Heart left ventricle (tissue), 16 donors: ENCODE measurements at places on chromosomes 5 and 9. TPM values are rescaled to one million over a fixed set of nuclear protein-coding genes. Genes with fewer than 3 reads are reported as not detected.

DNA sequence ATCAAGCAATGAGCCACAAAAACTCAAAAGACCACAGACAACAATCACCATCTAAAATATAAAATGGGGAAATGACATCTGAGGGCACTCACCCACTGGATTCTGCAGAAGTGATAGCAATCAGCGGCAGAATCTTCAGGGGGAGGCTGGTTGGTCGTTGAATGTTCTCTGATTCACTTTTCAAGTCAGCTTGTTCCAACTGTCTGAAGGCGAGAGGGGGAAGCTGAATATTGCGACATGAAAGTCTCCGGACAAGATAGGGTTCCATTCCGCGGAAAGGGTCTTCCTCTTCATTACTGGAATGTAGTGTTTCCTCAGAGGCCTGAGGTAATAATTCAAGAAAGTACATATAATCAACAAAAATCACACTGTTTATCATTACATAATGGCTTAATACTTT, 94.9 kb upstream of the PDE4D start:
- no peaks in the 10 kb centered on the region for H3K36me3 ChIP-seq
- H3K27ac ChIP-seq: no peak overlapping the region
- no peaks in the 10 kb centered on the region for H3K4me1 ChIP-seq
- no peak for DNase-seq
- no peaks in the 10 kb centered on the region for H3K27me3 ChIP-seq
- H3K4me3 ChIP-seq: no peak overlapping the region

DNA sequence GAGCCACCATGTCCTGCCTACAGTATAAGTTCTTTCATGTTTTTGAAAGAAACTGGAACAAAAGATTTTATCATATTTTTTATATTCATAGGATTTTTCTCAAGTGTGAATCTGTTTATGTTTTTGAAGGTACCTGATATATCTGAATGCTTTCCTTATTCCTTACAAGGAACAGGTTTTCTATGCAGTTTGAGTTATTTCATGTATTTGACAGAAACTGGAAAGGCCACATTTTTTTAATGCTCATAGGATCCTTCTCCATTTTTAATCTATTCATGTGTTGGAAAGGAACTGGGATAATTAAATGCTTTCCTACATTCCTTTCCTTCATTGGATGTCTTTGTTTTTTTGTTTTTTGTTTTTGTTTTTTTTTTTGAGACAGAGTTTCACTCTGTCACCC, 15.7 kb upstream of the FBXW2 start:
- H3K36me3 ChIP-seq: no peaks in the 10 kb centered on the region
- no peak for DNase-seq
- H3K4me3 ChIP-seq: no peak overlapping the region

DNA sequence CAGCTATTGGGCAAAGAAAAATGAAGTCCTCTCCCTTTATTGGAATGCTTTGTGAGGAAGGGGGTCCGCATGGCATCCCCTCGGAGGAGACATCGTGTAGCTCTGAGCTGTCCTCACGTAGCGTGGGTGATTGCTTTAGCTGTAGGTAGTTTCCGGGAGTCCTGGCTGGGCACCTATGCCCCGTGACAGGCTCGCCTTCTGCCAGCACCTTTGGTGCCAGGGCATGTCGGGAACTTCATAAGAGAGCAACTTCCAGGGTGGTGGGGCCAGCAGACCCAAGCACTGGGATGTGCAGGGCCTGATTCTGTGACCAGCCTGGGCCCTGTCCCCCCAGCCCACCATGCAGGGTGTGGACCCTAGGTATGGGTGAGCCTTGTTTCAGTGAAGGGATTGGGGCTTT, 64.0 kb downstream of the WNK2 start:
- no peak overlapping the region for H3K4me3 ChIP-seq
- no peaks in the 10 kb centered on the region for H3K27me3 ChIP-seq
- DNase-seq: no peak
- H3K36me3 ChIP-seq: peaks cover 4% of the 10 kb centered on the region
- peaks cover 11% of the 10 kb centered on the region for H3K4me1 ChIP-seq

Gene OLFML2A
- 69.9 TPM for total RNA-seq

GRCh38 chr5:169018925-169019324, 282.0 kb downstream of the SLIT3 start:
- no peaks in the 10 kb centered on the region for H3K27me3 ChIP-seq
- H3K27ac ChIP-seq: no peak overlapping the region
- no peak for DNase-seq
- H3K36me3 ChIP-seq: no peaks in the 10 kb centered on the region
- H3K4me3 ChIP-seq: no peak overlapping the region
